Activated CD4-positive, alpha-beta memory T cell treated with anti-CD3 and anti-CD28 coated beads, Interleukin-2, amount 10 ng/mL, durations not matched to agents 7 days and 5 days (primary cell): ENCODE measurements at places on chromosomes 2 and 18. TPM values are rescaled to one million over a fixed set of nuclear protein-coding genes. Genes with fewer than 3 reads are reported as not detected.

DNAH6 gene
- total RNA-seq = 0.50 TPM

- peaks cover 49% of the 10 kb centered on the region for H3K4me1 ChIP-seq
- H3K27me3 ChIP-seq = no peaks in the 10 kb centered on the region
- no peak overlapping the region for H3K4me3 ChIP-seq
- H3K36me3 ChIP-seq = peaks cover 68% of the 10 kb centered on the region
- DNase-seq = no peak
- peak overlapping the region; percentile 21 for H3K27ac ChIP-seq
These were observed 51.7 kb downstream of the SOS1 start for GRCh38 chr2:39069136-39069515.

RAB11FIP5 gene
- 24.0 TPM for total RNA-seq

DNA sequence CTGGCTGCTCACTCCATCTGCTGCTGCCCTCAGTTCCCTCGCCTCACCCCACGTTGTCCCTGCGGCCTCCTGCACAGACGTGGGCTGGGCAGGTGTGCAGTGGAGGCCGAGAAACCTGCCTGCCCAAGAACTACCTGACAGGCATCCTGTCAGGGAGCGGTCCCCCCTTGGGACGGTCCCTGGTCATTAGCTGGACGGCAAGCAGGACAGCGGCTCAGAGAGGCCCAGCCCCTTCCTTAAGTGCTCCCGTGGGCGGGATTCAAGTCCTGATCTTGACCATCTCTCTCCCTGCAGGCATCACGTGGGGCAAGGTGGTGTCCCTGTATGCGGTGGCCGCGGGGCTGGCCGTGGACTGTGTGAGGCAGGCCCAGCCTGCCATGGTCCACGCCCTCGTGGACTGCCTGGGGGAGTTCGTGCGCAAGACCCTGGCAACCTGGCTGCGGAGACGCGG, 11.3 kb downstream of the BOK start:
- no peak overlapping the region for H3K27ac ChIP-seq
- no peaks in the 10 kb centered on the region for H3K4me1 ChIP-seq
- no peak for DNase-seq
- no peak overlapping the region for H3K4me3 ChIP-seq
- no peaks in the 10 kb centered on the region for H3K27me3 ChIP-seq

DNA sequence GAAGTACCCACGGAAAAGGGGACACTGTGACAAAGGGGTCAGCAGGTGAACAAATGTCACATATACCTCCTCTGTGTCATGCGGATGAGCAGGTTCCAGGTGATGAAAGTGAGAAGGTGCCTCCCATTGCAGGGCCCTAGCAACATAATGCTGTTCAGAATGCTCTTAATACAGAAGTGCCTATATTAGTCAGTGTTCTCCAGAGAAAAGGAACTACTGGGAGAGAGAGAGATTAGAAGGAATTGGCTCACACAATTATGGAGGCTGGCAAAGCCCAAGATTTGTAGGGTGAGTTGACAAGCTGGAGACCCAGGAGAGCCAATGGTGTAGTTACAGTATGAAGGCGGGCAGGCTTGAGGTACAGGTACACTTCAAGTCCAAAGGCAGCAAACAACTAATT, 98.1 kb upstream of the CDC42EP3 start:
- no peak for DNase-seq
- H3K4me3 ChIP-seq = no peak overlapping the region
- H3K27me3 ChIP-seq = no peaks in the 10 kb centered on the region
- peaks cover 7% of the 10 kb centered on the region for H3K36me3 ChIP-seq
- peaks cover 4% of the 10 kb centered on the region for H3K4me1 ChIP-seq
- H3K27ac ChIP-seq = no peak overlapping the region

ZNF514 gene
- 13.4 TPM for total RNA-seq

DNA sequence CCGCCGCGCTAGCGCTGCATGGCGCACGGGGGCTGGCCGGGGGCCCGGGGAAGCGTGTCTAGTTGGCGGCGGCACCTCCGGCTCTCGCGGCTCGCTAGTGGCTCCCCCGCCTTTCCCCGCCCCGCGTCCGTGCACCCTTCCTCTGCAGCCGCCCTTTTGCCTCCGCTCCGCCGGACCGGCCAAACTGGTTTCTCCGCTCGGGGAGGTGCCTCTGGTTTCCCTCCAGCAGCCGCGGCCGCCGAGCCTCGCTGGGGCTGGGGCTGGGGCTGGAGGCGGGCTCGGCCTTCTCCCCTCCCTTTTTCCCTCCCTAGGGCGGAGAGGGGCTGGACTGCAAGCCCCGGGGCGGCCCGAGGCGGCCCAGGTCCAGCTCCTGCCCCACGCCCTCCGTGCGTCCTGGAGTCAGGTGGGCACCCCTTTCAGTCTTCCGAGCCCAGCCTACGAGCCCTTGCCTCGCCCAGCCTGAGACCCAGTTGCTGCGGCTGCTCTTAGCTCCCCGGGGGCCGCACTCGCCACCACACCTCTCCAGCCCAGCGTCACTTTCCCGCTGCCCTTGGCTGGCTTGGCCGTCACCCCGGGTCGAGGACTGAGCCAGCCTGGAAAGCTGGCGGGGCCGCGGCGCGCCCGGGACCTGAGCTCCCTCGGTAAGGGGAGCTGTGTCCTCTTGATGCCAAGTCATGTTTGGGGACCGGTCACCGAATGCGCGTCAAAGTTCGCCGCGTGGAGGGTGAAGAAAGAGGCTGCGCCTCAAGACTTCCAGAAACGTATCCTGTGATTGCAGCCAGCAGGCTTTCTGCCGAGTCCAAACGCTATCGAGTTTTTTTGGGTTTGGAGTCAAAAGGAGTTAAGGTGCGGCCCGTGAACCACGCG, at the start of gene ATP8B1:
Gene ATP8B1, minus strand, starts transcription at position 213 of the 867 bp plus-strand sequence. CDS start 71,508 bp downstream, outside the sequence.
- peak within 1 kb of the TSS; percentile 47 for H3K4me3 ChIP-seq
- H3K36me3 ChIP-seq = no peaks in the 10 kb centered on the region
- peaks cover 46% of the 10 kb centered on the region for H3K27me3 ChIP-seq
- no peak within 1 kb of the TSS for H3K27ac ChIP-seq
- peaks cover 10% of the 10 kb centered on the region for H3K4me1 ChIP-seq

PSTPIP2 gene
- total RNA-seq = 7.9 TPM

- H3K4me3 ChIP-seq = no peak overlapping the region
- peaks cover 3% of the 10 kb centered on the region for H3K4me1 ChIP-seq
- no peaks in the 10 kb centered on the region for H3K36me3 ChIP-seq
- peaks cover 10% of the 10 kb centered on the region for H3K27me3 ChIP-seq
These were observed 18.7 kb downstream of the POMC start for GRCh38 chr2:25149646-25150045.

MZT2B gene
- 422 TPM for total RNA-seq
